ENCODE measurements at places on chromosomes 4 and X.

DNA sequence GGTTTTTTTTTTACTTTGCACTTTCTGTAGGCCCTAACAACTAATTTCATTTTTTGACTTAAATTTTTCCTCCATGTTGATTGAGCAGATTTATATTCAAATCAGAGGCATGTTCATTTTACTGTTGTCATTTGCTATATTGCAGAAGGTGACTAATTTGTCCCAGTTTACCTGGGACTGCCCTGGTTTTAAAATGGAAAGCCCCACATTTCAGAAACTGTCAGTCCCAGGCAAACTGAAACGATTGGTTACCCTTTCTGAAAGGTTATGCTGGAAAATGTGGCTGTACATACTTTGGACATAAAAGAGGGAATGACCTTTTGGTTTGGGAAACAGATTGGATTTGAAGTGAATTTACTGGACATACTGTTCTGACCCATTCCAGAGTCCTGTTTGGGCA, 160.0 kb downstream of the SPCS3 start:
- DNase-seq, result no peak

GRCh38 chr4:6446538-6447451, 25.6 kb downstream of the PPP2R2C start:
- no peak for DNase-seq

- DNase-seq, result no peak
Measured at GRCh38 chr4:189815404-189816192, 125.1 kb upstream of the FRG1 start.

GRCh38 chrX:76148753-76149152, 24.1 kb upstream of the PBDC1 start:
- DNase-seq, result peak; percentile 25

- DNase-seq, result no peak
Measured at GRCh38 chrX:134244043-134244442, 7.1 kb downstream of the CCDC160 start.
